ENCODE measurements at places on chromosomes 11 and 22.

- no peak for DNase-seq
Measured at GRCh38 chr11:66437979-66438503, 607 bp downstream of the MRPL11 start.

DNA sequence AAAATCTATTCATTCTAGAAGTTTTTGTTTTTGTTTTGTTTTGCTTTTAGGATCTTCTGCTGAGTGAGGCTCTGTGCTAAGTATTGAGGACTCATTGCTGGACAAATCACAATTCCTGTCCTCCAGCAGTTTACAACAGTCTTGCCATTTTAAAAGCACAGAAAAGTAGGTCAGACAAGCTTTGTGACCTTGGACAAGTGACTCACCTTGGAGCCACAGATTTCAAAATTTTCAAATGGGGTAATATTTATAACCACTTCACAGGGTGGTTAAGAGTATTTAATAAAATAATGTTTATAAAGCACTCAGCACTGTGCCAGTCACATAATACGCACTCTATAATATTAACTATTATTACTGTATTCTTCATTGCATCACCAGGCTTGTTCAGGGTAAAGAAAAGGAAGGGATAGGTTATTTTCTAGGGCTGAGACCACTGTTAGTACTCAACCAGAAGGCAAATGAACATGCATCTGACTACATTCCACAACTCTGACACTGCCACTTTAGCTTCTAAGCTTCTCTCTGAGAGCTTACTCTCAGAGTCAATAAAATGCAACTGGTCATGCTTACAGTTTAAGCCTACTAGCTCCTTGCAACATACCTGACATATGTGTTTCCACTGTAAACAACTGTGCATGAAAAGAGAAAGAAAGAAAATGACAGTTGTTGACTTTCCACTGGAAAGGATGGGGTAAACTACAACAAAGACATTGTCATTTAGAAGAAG lies 63.2 kb upstream of the FIBIN start:
- no peak for DNase-seq

DNA sequence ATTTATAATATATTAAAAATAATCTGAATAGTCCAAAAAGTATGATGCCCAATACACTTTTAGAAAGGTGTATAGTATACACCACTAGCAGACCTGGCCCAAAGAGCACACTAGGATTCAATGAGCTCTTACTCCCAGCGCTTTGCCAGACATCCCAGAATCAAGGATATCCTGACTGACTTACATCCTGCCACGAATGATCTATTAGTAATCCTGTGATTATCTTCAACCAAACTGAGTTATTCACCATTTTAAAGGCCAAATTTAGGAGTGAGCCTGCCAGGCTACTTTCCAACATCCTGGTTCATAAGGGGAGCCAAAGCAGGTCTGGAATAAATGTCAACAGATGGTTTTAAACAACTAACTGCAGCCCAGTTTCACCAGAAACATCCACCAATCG lies 60.8 kb upstream of the FAM181B start:
- DNase-seq, result no peak

- peak; percentile 32 for DNase-seq
Measured at GRCh38 chr11:34926101-34926830, 9.8 kb downstream of the PDHX start.

GRCh38 chr22:25110846-25111578 lies 88.6 kb upstream of the CRYBB3 start:
- peak; percentile 83 for DNase-seq
